ENCODE measurements at places on chromosomes 2 and 18.
A peak's percentile ranks its signal among the peaks of the same experiment; 100 is the strongest.

- DNase-seq: no peak
These were observed 53.6 kb downstream of the EIPR1 start for GRCh38 chr2:3324036-3324386.

GRCh38 chr2:172305066-172305465 is 122.3 kb upstream of the ITGA6 start:
- no peak for DNase-seq

DNA sequence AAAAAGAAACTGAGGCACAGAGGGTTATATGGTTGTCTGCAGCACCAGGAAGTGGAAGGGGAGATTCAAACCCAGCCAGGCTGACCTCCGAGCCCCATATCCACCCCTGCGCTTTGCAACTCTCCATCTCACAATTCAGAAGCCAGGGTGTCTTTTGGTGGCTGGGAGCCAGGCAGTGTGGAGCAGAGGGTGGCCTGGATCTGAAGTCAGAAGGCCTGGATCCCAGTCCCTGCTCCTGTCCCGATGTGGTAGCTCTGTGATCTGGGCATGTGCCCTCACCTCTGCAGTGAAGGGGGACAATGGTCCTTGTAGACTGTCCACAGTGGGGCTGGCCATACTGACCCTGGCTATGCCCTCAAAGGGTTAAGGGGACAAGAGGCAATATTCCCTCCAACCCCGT is 57.0 kb downstream of the CIB4 start:
- no peak for DNase-seq

DNA sequence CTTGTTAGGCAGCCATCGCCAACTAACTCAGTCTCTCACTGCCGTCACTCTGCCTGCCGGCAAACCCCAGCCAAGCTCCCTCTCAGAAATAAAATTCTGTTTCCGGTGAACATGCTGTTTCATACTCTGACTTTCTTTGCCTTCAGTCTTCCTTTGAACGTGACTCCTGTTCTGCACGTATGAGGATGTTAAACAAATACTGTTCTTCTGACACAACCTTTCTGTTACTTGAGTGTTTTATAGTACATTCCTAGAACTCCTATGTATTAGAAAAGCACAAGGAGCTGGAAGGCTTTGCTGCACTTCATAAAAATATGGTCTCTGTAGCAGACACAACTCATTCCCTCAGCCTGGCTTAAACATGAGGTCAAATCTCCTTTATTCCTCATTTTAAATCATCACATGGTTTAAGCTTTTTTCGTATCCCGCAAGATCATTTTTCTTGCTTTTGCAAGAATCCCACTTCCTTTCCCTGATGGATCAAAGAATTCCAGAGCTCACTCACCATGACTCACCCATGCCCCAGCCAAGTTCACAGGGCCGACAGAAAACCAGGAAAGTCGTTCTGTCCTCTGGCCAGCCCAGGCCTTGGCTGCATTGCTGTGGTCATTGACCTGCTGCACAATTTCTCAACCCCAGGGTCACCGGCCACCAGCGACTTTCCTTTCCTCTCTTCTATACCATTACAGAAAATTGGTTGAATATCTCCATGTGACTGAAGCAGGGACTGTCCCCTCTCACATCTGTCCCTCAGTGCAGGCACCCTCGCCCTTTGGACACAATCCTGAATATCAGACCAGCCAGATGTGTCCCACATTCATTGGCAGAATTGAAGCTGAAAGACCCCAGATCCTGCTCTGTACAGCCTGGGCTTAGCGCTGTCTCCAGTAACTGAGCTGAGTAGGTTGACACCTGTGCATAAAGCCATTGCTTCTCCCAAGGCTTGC is 183.1 kb upstream of the ARL4C start:
- DNase-seq: no peak

GRCh38 chr2:16394072-16394985 is 271.3 kb downstream of the CYRIA start:
- DNase-seq: peak; percentile 14

DNA sequence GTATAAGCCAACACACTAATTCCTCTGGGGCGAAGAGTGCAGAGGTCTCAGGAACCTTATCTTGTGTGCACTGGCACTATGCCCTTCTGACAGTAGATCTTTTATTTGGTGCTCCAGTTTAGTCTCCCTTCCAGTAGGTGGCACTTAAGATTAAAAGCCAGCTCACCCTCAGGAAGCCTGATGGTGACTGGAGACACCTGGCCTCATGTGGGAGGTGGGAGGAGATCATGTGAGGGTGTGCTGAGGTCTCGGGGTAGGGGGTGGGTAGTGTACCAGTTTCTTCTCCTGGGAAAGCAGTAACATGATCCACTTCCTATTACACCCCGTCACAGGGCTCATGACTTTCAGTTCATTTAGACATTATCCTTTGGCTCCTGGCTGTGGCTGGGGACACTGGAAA is 654.9 kb downstream of the ADCYAP1 start:
- no peak for DNase-seq

GRCh38 chr2:238938003-238938400 is 90.1 kb downstream of the TWIST2 start:
- no peak for DNase-seq
